Activated T-cell treated with anti-CD3 and anti-CD28 coated beads for 48 hours (primary cell): ENCODE measurements at places on chromosomes 1 and 21.

DNA sequence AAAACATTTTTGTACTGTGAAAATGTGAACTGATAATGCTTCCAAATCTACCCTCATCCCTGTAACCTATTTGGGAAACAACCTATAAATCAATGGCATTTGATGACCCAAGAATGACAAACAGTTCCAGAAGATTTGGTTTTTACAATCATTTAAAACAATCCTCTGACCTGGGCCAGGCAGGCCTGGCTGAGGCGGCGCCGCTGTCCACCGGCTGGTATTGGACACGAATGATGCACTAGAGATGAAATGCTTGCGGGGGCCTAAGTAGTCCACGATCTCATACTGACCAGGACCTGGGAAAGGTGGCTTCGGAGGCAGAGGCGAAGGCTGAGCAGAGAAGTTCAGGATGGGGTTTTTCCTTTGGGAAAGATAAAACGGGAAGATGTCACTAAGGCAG is 41.5 kb downstream of the GRHL3 start:
- DNase-seq = no peak

DNA sequence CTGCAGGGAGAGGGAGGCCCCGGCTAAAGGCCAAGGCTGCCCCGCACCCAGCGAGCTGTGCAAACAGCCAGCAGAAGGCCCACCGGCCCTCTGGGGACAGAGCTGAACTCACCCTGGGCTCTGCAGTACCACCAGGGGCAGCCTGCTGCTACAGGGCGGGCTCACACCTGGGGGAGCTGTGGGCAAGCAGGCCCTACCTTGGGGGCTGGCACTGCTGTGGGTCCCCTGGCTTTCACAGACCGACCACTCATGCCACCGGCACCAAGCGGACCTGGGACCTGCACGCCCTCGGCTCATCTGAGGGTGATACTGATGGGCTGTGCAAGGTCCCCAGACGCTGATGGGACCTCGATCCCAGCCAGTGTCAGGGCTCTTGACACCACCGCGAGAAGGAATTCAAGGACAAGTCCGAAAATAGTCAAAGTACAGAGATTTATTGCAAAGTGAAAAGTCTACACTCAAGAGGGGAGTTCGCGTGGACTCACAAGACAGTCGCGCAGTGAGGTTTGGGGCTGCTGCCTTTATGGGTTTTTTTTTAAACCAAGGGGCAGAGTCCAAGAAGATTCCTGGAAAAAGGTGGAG is 61.0 kb upstream of the ADARB1 start:
- DNase-seq = no peak

DNA sequence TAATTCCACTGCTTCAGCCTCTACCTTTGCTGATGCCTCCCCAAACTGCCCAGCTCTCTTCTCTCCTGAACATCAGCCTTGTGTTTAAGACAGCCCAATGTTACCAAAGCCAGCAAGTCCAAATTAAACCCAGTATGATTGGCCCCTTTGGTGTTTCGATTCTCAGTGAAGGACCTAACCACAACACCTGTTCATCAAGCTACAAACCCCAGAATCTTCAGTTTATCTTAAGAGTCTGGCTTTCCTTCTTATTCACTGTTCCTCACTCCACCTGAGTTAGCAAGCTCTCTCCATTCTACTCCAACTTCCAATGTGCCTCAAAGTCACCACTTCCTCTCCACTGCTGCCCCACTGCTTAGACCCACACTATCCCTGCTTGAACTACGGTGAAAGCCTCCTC is 25.5 kb upstream of the ITPKB start:
- no peak for DNase-seq

DNA sequence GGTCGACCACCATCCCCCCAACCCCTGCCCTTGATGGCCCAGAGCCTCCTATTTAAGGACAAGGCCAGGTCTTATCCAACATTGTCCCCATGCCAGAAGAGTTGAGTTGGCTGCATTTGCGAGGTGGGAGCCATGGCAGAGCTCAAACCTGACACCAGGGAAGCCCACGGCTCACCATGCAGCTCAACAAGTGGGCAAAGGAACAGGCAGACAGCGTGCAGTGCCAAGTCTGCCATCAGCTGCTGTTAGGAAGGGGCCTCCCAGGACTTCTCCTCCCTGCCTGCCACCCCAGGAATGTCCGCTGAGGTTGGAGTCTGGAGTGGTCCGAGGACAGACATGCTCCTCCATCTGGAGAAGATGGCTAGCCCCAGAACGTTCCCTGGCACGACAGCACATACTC is 19.9 kb downstream of the SLC45A3 start:
- no peak for DNase-seq

GRCh38 chr1:167617153-167618147 is 12.6 kb upstream of the RCSD1 start:
- DNase-seq = no peak

- DNase-seq = no peak
These were observed 24.8 kb upstream of the C1orf174 start for GRCh38 chr1:3924825-3925220.

DNA sequence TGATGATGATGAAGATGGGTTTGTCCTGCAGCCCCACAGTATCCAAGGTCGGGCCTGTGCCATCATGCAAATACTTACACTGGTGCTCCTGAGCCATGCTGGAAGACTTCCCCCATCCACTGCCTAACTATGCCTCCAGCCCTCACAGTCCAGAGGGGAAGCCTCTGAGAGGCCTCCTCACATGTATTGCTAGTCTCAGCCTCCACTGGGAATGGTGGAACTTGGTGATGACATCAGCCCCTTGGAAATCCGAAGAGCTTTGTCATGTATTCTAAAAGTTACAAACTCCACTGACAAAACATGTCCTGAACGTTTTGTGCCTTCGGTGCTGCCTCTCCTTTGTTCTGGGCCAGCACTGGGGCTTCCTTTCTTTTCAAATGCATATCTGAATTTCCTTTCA is 61.1 kb upstream of the DMRTB1 start:
- no peak for DNase-seq

- DNase-seq = no peak
These were observed 78.9 kb upstream of the CTTNBP2NL start for GRCh38 chr1:112317140-112317539.

DNA sequence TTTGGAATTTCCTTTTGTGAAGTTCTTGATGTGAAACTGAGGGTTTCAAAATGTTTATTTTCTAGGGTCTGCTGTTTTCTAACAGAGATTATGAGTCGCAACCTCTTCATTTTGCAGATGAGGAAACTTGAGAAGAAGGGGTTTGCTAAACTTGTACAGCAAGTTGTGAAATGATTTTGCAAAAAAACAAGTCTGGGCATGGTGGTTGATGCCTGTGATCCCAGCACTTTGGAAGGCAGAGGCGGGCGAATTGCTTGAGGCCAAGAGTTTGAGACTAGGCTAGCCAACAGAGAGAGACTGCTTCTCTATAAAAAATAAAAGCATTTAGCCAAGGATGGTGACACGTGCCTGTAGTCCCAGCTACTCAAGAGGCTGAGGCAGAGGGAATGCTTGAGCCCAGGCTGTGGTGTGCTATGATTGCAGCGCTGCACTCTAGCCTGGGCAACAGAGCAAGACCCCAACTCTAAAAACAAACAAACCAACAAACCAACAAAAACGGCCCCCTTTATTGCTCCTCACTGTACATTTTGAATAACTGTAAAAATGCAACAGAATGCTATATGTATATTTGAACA is 9.9 kb downstream of the TRIM67 start:
- DNase-seq = no peak

GRCh38 chr1:1031659-1032235 is 11.8 kb downstream of the AGRN start:
- DNase-seq = no peak

DNA sequence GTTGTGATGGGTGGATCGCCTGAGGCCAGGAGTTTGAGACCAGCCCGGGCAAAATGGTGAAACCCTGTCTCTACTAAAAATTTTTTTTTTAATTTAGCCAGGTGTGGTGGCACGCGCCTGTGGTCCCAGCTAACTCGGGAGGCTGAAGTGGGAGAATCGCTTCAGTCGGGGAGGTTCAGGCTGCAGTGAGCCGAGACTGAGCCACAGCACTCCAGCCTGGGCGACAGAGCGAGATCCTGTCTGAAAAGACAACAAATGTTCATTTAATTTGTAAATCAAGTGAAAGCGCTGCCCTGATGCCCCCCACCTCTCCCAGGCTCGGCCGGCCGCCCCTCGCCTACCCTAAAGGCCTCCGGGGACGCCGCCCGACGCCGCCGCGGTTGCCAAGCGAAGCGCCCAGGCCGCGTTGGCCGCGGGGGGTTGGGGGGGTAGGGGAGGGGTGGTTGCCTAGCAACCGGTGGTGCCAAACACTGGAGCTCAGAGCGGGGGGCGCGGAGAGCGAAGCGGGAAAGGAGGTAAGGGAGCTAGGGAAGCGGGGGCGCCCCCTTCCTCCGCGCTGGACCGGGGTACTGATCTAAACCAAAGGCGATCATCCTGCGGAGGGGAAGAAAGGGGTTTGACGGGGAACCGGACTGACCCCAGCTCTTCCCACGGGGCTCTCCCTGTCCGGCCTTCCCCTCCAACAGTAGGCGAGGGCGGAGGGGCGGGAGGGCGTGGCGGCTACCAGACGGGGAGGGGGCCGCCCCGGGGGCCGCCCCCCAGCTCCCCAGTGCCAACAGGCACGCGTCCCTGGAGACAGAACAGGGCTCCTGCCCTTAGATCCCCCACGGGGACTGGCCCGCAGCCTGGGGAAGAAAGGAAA is at the start of gene TEKT2:
Gene TEKT2 (plus strand): TSS at position 460 of the 862 bp plus-strand sequence. CDS start 828 bp downstream, outside the sequence.
- DNase-seq = no peak
